ENCODE measurements at places on chromosomes 5 and 9.

- DNase-seq = no peak
Measured at GRCh38 chr9:18542837-18543405, 69.0 kb downstream of the ADAMTSL1 start.

- DNase-seq = peak; percentile 73
Measured at GRCh38 chr5:103849934-103850333, 287.3 kb upstream of the NUDT12 start.

- no peak for DNase-seq
Measured at GRCh38 chr5:34053133-34053532, 10.1 kb upstream of the C1QTNF3 start.

DNA sequence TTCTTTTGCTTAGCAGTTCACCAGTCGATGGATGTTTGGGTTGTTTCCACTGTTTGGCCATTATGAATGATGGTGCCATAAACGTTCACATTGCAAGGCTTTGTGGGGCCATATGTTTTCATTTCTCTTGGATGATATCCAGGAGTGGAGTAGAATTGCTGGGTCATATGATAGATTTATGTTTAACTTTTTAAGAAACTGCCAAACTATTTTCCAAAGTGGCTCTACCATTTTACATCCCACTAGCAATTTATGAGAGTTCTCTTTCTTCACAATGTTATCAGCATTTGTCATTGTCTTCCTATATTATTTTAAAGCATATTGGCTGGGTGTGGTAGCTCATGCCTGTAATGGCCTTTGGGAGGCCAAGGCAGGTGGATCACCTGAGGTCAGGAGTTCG, 5.2 kb downstream of the GPR107 start:
- no peak for DNase-seq

DNA sequence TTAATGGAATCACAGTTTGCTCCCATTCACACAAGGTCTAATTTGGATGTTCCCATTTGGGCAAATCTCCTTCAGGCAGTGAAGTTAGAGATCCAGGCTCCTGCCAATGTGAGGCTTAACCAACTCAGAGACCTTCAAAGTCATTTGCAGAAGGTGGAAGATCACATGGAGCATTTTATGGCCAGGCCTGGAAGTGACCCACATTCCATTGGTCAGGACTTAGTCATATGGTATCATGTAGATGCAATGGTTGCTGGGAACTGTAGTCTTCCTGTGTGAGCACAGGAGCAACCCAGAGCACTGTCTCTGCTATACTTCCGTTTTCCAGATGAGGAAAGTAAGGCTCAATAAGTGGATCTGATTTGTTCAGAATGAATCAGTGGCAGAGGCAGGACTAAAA, 292.7 kb upstream of the SMARCA2 start:
- DNase-seq = no peak

- no peak for DNase-seq
Measured at GRCh38 chr9:123127512-123128075, 94.1 kb downstream of the GPR21 start.

DNA sequence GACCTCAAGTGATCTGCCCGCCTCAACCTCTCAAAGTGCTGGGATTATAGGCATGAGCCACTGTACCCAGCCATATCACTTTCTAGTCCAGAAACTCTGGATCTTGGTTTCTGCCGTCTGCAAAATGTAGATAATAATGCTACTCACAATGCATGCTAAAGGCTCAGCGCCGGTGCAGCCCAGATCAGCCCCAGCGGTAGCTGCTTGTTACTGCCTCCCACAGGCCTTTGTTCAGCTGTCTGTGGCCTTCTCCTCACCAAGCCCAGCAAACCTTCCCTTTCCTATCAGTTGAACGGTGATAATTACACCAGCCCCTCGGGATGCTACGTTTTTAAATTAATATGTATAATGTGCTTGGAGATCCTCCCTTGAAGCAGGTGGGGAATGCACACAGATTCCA, 26.2 kb upstream of the MSX2 start:
- DNase-seq = no peak

DNA sequence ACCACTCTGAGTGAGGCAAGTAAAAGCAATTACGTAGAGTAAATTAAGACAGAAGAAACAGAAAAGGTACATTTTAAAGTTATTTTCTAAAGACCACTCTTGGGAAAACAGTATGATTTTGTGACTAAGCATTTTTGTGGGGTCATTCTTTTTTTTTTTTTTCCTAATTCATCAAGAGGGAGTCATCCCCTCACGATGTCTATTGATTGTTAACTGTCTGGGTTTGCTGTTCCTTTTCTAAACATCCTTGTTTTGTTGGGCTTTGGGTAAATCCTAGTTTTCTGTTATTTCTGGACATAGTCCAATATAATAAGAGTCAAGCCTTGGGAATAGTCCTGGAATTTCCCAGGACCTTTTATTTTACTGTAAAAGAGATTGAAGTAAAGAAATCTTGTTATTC, 63.8 kb downstream of the ANKRD55 start:
- DNase-seq = no peak

GRCh38 chr9:89862316-89862715, 257.5 kb downstream of the GADD45G start:
- no peak for DNase-seq

- DNase-seq = no peak
Measured at GRCh38 chr9:86324901-86325300, 29.3 kb downstream of the TUT7 start.

- peak; percentile 2 for DNase-seq
Measured at GRCh38 chr5:1973391-1974013, 90.8 kb upstream of the IRX4 start.
